ENCODE measurements at places on chromosomes 3 and 15.

DNA sequence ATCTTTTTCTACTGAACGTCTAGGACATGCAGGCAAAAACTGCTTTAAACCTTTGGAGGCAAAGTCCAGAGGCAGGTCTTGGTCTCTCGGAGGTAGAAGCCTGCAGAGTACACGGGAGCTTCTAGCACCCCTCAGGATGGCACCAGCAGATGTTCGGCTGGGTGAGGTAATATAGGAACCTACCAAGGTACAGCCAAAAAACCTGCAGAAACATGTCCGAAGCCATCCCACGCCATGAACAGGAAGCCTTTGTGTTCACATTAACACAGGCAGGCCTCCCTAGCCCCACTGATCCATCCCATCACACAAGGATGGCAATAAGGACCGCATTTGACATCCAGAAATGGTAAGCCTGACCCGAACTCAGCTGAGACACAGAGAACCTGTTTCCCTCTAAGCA, 157.9 kb upstream of the HES1 start:
- no peak for DNase-seq

- no peak for DNase-seq
These were observed 184.6 kb downstream of the SYNPR start for GRCh38 chr3:63462732-63463131.

DNA sequence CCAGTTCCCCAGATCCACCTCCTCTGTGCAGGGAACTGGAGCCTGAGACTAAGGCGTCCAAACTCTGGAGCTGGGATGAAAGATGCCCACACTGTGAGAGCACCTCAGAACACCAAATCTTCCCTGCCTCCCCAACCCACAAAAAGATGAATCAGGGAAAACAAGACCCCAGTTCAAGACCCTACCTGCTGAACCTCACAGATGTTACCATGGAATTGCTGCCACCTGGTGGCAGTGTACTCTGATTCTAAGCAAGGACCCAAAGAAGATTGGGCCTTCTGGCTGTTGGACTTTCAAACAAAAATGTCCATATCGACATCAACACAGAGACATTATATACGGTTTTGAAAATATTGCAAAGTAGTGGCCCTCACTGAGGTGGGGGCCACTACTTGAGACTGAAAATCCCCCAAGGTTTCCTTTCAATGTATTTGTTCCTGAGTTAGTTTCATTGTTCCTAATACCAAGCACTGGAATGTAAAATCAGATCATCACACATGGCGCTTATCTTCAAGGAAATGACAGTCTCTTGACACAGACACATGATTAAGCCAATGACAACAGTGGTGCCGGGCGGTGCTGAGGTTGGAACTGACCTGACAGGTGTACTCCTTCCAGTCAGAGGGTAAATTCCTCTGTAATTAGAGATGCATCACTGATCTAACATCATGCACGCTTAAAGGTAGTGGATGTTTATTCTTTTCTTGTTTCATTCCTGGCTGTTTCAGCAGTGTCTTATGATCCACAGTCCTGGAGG, 67.6 kb downstream of the SLC6A11 start:
- DNase-seq, result no peak

DNA sequence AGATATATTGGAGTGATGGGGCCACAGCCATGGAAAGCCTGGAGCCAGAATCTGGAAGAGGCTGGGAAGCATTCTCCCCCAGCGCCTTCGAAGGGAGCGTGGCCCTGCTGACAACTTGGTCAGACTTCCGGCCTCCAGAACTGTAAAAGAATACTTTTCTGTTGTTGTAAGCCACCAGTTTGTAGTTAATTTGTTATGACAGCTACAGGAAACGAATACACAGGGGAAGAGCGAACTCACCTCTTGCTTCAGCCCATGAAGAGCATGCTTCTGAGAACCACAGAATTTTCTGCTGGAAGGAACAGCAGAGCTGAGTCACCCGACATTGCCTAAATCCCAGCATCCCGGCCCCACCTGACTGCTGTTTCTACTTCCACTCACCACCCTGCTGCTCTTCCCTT, 501.7 kb downstream of the SHQ1 start:
- DNase-seq, result no peak

GRCh38 chr15:91268510-91268909, 168.5 kb downstream of the SV2B start:
- no peak for DNase-seq

- no peak for DNase-seq
These were observed 63.6 kb upstream of the MBNL1 start for GRCh38 chr3:152205097-152205593.

DNA sequence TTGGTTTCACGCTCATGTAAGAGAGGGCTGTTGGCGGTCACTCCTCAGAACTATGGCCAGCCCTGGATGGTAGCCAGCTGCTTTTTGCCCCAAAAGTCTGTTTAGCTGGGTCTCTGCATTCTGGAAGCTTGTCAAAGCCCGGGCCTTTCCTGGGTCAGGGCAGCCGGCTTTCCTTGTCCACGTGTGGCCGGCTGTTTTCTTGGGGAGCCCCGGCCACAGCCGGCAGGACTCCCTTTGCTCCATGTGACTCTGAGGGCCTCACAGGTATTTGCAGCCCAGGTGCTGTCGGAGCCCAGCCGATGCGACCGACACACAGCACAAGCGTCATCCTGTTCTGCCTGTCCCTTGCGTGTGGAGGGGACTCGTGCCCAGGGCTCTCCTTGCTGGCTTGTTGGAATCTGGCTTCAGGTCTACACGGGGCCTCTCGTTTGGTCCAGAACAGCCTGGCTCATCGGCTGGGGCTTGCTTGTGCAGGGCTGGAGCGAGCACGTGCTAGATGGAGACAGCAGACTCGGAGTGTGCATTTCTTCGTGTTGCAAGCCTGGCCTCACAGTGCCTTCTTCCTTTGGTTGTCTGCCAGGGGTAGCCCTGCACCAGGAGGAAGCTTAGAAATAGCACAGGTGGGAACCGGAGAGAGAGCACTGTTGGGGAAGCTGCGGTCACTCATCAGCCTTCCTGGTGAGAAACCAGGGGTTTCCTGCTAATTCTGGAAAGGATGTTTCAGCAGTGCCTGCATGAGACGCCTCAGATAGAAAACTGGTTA, 51.5 kb downstream of the PGPEP1L start:
- no peak for DNase-seq

DNA sequence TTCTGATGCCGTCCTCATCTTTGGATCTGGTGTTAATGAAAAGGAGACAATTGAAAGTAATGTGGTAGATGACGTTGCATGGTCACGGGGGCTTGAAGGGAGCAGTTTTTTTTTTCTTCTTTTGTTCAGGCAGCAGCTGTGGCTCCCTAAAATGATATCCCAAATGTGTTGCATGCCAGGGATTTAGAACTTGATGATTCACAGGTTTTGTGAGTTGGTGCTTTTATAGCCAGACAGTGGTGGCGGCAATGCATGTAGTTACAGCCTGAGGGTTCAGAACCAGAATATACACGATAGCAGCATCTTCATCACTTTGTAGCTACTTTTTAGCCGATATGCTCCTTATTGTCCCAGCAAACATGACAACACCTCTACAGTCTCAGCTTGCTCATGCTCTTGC, 133.4 kb downstream of the CHST2 start:
- DNase-seq, result no peak

- no peak for DNase-seq
These were observed 53.9 kb upstream of the DAZL start for GRCh38 chr3:16658925-16659793.

DNA sequence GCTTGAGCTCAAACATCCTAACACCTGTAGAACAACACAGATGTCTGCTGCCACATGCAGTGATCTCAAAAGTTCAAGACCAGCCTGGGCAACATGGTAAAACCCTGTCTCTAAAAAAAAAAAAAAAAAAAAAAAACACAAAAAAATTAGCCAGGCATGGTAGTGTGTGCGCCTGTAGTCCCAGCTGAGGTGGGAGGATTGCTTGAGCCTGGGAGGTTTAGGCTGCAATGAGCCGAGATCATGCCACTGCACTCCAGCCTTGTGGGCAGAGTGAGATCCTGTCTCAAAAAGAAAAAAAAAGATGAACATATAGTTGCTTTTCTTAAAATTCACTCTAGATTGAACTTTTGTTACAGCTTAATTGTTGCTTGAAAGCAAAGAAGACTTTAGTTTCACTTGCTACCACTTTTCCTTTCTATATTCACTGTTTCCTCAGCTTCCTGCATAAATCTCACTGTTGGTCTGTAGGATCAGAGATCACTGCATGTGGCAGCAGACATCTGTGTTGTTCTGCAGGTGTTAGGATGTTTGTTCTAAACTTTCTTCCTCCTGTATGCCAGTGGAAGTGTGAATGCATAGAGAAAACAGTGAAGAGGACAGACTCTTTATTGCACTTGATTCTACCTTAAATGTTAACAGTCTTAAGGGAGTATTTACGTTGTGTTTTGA, 12.6 kb downstream of the RAB11A start:
- no peak for DNase-seq

GRCh38 chr15:44084770-44085169, 110.3 kb downstream of the FRMD5 start:
- DNase-seq, result no peak

DNA sequence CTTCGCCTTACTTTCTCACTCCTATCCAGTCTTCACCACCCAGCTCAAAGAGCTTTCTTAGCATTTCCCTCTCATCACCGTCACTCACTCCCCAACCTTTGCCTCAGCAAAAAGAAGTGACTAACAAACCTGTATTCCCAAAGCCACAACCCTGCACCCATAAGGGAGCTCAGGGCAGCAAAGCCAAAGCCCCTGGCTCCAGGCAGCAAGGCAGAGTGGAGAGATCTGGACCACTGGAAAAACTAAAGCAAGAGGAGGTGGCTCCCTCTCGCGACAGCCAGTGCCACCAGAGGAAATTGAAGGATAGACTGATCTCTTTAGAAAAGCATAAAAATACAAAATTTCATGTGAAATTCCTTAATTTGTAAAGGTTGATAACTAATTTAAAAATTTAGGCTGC, 25.1 kb upstream of the CDCP1 start:
- no peak for DNase-seq

DNA sequence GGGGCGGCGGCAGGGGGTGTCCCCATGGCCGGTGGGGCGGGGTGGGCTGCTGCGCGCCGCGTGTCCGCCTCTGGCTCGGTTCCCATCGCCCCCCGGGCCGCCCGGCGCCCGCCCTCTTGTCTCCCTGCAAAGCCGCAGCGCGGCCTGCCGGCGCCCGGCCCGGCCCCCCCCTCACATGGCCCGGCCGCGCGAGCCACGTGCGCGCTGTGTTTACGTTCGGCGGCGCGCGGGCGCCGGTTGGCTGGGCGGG, 502 bp downstream of the NR1D2 start:
- no peak for DNase-seq

GRCh38 chr3:105459566-105460290, 93.0 kb downstream of the ALCAM start:
- DNase-seq, result no peak

DNA sequence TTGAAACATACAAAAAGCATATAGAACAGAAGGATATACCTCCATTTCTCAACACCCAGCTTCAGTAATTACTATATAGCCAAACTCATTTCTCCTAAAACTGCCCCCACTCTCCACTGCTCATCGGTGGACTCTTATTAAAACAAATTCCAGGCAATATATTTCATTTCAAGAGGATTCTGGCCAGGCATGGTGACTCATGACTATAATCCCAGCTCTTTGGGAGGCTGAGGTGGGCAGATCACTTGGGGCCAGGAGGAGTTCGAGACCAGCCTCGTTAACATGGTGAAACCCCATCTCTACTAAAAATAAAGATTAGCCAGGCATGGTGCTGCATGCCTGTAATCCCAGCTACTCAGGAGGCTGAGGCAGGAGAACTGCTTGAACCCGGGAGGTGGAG, 40.9 kb downstream of the SNX4 start:
- no peak for DNase-seq

DNA sequence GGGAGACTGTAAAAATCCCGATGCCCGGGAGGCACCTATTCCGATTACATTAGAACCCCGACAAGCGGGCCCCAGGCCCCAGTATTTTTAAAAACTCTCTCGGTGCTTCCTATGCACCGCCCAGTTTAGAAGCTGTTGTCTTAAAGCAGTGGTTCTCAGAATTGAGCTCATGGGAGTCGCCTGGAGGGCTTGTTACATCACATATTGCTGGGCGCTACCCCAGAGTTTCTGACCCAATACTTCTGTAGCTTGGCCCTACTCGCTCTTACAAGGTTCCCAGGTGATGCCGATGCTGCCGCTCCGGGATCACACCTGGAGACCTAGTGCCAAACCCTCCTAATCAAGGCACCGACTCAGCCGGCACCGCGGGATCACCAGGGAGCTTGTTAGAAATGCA, 35.2 kb downstream of the CPN2 start:
- DNase-seq, result no peak

DNA sequence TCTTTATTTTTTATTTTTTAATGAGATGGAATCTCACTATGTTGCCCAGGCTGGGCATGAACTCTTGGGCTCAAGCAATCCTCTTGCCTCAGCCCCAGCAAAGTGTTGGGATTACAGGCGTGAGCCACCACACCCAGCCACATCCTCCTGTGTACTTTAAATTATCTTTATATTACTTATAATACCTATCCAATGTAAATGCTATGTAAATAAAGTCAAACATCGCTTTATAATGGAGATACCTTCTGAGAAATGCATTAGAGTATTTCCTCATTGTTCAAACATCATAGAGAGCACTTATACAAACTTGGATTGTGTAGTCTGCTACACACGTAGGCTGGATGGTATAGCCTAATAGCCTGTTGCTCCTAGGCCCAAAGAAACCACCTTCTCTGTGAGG, 41.4 kb upstream of the MAGI1 start:
- no peak for DNase-seq

- no peak for DNase-seq
These were observed 4.1 kb downstream of the LRIG1 start for GRCh38 chr3:66496746-66497145.

DNA sequence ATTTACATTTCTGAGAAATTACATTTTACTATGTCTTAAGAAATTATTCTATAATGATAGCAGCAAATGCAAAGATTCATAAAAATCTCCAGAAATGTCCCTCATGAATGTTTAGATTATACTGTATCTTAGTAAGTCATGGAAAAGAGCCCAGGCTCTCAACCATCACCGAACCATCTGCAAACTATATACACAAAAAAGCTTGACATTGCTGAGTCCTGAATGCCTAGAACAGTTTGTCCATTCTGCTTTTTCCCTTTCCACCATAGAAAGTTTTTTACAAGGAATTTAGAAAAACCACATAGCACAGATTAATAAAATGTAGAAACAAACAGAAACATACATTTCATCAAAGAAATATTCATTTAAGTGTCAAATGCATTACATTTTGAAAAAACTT, 83.6 kb downstream of the MYO9A start:
- DNase-seq, result no peak

DNA sequence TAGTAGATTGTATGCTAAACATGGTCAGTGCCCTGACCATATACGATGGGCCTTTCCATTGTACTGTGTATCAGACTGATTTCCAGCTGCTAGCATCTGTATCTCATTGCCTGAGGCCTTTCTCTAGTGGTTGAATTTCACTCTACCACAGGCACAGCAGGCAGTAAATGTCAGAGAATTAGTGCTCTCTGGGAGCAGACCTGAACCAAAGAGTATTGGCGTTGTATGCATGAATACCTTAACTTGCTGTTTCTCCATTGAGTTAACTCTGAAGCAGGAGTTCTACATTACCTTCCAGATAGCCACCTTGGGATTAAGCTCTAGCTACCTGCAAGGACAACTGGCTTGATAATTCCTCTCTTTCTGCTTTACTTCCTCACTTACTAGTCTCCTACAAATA, 439.2 kb upstream of the EPHA3 start:
- DNase-seq, result no peak

GRCh38 chr15:80041494-80042253, 17.8 kb upstream of the ZFAND6 start:
- DNase-seq, result no peak
